ENCODE measurements at places on chromosomes 6 and 20.

- DNase-seq: no peak
Measured at GRCh38 chr6:14827354-14827753, 418.5 kb upstream of the JARID2 start.

GRCh38 chr20:53929399-53929798, 141.0 kb downstream of the BCAS1 start:
- no peak for DNase-seq

DNA sequence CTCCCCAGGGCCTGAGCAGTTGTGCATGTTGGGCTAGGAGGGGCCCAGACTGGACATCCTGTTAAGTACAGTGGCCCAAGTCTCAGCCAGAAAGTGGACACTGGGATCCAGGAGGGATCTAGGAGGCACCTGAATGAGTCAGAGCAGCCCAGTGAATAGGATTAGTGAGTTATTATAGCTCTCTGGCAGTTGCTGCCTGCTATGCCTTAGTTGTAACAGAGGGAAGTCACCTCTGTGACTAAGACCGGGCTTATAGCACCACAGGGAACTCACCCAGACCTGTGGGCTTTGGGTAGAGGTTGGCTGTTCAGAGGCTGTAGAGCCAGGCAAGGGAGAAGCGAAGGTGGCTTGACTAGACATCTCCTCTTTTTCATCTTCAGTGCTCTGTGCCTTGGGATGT, 39.0 kb upstream of the AAR2 start:
- DNase-seq: no peak

- DNase-seq: no peak
Measured at GRCh38 chr6:75281653-75282052, 2.9 kb downstream of the TMEM30A start.

GRCh38 chr20:50628332-50628731, 63.0 kb downstream of the RIPOR3 start:
- no peak for DNase-seq

GRCh38 chr6:167826230-167826895, 348 bp upstream of the AFDN start:
- DNase-seq: no peak

DNA sequence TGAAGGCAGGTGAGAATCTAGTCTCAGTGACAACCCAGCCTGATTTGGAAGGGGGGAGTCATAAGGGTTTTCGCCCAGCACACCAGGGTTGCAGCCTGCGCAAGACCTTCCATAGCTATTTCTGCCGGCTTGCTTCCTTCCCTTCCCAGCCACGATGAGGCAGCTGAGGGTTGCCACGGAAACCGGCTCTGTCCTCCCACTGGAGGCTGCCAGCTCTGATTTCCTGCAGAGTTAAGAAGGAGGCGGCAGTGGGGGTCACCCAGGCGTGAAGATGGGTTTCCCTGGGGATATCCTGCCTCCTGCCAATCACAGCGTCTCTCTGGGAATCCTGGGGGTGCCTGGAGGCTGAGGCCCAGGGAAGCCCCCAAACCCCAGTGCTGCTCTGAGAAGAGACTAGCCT, 23.1 kb upstream of the KCNB1 start:
- no peak for DNase-seq

DNA sequence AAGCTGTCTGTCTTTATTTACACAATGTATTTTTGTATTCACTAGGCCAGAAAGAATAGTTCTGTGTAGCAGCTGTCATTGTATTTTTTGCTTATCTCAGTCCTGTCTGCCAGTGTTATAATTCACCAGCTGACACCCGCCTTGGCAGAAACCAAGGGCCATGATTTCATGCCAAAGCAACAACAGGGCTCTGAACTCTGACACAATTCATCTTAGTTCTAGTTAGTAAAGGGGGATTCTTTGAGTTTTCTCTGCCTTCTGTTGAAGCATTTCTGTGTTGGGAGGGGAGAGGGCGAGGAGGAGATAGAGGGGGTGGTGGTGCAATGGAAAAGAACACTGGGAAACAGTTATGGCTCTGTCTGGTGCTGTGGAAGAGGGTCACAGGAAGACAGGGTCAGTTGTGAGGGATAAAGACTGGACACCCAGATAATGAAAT, 684.6 kb upstream of the MARCKS start:
- DNase-seq: no peak

- DNase-seq: no peak
Measured at GRCh38 chr6:90644492-90644891, 57.6 kb upstream of the MAP3K7 start.

GRCh38 chr6:15621203-15622044, 41.4 kb downstream of the DTNBP1 start:
- DNase-seq: peak; percentile 83

GRCh38 chr6:55994531-55994930, 119.1 kb upstream of the BMP5 start:
- no peak for DNase-seq

- DNase-seq: peak; percentile 81
Measured at GRCh38 chr6:136643850-136644596, 93.8 kb upstream of the MAP7 start.

- no peak for DNase-seq
Measured at GRCh38 chr6:168109171-168109570, 30.2 kb upstream of the FRMD1 start.

GRCh38 chr6:39053016-39053624, 4.5 kb downstream of the GLP1R start:
- no peak for DNase-seq

- no peak for DNase-seq
Measured at GRCh38 chr20:61525781-61526431, 273.8 kb downstream of the CDH4 start.

DNA sequence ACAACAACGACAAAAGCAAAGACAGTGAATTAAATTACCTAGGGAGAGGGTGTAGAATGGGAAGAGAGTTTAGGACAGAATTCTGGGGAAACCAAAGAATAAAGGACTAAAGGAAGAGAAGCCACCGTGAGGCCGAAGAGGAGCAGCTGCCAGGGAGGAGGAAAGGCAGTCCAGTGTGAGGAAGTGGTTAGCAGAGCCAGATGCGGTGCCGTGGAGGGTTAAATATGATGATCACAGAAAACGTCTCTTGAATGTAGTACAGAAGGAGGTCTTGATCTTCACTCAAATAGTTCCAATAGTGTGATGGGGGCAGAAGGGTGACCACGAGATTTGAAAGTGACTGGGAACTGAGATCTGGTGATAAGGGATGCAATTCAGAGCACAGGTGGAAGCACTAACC, 67.7 kb downstream of the TMEM244 start:
- DNase-seq: no peak

- no peak for DNase-seq
Measured at GRCh38 chr6:38688579-38689087, 14.3 kb downstream of the GLO1 start.
